ENCODE measurements at places on chromosomes 2 and 18. TPM values are rescaled to one million over a fixed set of nuclear protein-coding genes. Genes with fewer than 3 reads are reported as not detected.

The CMPK2 gene
- total RNA-seq: 11.0 TPM

The SCTR gene
- not detected for total RNA-seq

The PLCL1 gene
- total RNA-seq: 12.4 TPM

The MYO7B gene
- total RNA-seq: not detected

The CTNNA2 gene
- 0.36 TPM for total RNA-seq

The KCNIP3 gene
- total RNA-seq: 2.9 TPM

The NTSR2 gene
- not detected for total RNA-seq

The IGFBP2 gene
- 10.6 TPM for total RNA-seq

The TPRKB gene
- total RNA-seq: 54.8 TPM

The LINC00305 gene
- total RNA-seq: not detected

The ASPRV1 gene
- total RNA-seq: not detected

The CD28 gene
- total RNA-seq: not detected

The SIX3 gene
- not detected for total RNA-seq

The B3GNT7 gene
- total RNA-seq: 0.27 TPM

The LRRC30 gene
- total RNA-seq: not detected

The ACTR3 gene
- total RNA-seq: 130 TPM

The GCFC2 gene
- 29.5 TPM for total RNA-seq

The GKN2 gene
- total RNA-seq: not detected

The CHRNG gene
- not detected for total RNA-seq

The PLGLB2 gene
- total RNA-seq: not detected

The DOK6 gene
- 2.1 TPM for total RNA-seq

The IDH1 gene
- 196 TPM for total RNA-seq

The NGEF gene
- 1.1 TPM for total RNA-seq

The UCN gene
- 1.1 TPM for total RNA-seq

The SMAD4 gene
- total RNA-seq: 298 TPM

The FBXO15 gene
- 0.49 TPM for total RNA-seq

The VRK2 gene
- 47.1 TPM for total RNA-seq

The REG3A gene
- not detected for total RNA-seq

The ABCG8 gene
- total RNA-seq: not detected

The SERPINE2 gene
- 252 TPM for total RNA-seq

The FLACC1 gene
- 1.2 TPM for total RNA-seq

The SCN7A gene
- total RNA-seq: under 0.01 TPM

The CD8A gene
- total RNA-seq: not detected
